ENCODE measurements at places on chromosomes 13 and 19.

- no peak for DNase-seq
Observed at GRCh38 chr13:35477386-35477946, 977 bp upstream of the MAB21L1 start.

DNA sequence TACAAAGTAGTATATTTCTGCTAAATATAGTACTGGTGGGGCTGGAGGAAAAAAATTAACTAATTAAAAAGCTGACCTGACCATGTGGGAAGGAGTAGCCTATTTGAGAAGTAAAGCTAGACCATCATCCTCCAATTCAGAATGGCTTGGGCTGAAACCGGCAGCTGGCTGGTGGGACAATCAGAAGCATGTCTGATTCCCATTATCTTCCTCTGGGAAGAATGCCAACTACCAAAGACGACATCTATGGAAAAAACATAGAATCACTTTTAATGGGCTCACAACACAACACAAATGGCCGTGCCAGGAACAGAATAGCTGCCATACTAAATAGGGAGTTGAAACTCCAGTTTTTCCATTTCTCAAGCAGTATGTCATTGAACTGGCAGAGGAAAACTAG is 120.4 kb upstream of the FREM2 start:
- no peak for DNase-seq

GRCh38 chr19:14758816-14759215 is 19.5 kb downstream of the ADGRE2 start:
- no peak for DNase-seq

GRCh38 chr13:59677966-59678814 is 485.5 kb downstream of the DIAPH3 start:
- no peak for DNase-seq

GRCh38 chr13:39918620-39919236 is 263.3 kb downstream of the COG6 start:
- no peak for DNase-seq

- DNase-seq: no peak
Observed at GRCh38 chr19:21901861-21902260, 65.9 kb upstream of the ZNF43 start.

- DNase-seq: no peak
Observed at GRCh38 chr19:33464010-33464732, 57.4 kb downstream of the PEPD start.

DNA sequence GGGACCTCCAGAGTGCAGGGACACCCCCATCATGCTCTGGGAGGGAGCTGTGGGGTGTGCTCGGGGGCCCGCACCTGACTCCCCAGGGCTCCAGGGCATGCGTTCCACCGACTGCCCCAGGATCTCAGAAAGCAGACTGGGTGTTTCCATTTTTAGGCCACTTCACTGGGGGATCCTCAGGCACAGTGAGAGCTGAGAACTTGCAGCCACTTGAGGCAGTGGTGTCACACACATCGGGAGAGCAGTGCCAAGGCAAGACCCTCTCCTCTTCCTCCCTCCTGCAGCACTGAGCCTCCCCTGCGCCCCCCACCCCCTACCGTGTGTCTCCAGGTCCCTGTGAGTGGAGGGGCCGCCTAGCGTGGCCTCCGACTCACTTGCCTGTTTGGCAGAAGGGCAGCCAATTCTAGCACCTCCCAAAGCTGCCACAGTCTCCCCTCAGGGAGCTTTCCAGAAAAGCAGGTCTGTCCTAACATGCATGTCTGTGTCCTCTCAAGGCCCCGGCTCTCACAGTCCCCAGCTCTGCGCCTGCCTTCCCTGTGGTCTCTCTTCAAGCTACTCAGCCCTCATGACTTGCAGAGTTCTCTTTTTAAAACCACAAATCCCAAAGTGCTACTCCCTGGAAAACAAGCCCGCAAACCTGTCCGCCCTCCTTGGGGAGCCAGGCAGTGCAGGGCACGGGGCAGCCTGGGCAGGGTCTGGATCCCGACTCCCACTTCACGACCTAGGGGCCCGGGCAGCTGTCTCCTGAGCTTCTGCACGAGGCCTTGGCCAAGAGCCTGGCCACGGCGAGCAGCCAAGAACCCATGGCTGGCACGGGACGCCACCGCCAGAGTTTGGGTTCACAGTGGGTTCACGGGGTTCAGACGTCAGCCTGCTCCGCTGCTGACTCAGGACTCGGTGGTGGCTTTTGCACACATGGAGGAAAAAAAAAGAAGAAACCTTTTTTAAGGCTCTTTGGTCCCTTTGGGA is 94.1 kb downstream of the STK24 start:
- no peak for DNase-seq

DNA sequence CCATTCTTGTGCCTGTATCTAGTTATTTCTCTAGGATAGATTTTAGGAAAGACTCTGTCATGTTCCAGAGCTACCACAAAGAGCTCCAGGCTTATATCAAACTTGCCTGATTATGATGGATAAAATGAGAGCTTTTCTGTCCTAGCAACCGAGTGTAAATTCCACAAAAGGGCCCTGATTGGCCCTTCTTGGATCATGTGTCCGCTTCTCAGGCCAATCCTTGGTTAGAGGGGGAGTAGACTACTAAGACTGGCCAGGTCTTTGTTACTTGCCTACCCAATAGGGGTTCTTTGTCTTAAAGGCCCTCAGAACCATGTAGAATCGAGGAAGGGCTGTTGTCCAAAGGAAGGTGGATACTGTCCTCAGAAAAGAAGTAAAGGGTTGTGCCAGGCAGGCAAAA is 2.4 kb downstream of the DHX34 start:
- DNase-seq: no peak

DNA sequence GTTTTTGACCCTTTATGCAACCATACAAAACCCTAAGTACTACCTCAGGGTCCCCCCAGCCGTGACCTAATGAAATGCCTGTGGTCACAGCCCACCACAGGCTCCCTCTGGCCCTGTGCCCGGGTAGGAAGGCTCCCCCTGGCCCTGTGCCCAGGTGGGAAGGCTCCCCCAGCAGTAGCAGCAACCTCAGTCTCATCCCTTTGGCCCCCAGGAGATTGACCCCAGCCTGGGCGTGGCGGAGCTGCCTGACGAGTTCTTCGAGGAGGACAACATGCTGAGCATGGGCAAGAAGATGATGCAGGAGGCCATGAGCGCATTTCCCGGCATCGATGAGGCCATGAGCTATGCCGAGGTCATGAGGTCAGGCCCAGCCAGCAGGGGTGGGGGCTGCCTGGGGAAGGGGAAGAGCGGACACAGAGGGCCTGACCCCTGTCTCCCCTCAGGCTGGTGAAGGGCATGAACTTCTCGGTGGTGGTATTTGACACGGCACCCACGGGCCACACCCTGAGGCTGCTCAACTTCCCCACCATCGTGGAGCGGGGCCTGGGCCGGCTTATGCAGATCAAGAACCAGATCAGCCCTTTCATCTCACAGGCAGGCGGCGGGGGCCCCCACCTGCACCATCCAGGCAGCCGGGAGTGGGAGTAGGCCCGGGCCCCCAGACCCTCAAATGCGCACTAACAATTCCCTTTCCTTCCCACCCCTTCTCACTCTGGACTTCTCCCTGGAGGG is 6.3 kb upstream of the BEST2 start:
- DNase-seq: no peak

DNA sequence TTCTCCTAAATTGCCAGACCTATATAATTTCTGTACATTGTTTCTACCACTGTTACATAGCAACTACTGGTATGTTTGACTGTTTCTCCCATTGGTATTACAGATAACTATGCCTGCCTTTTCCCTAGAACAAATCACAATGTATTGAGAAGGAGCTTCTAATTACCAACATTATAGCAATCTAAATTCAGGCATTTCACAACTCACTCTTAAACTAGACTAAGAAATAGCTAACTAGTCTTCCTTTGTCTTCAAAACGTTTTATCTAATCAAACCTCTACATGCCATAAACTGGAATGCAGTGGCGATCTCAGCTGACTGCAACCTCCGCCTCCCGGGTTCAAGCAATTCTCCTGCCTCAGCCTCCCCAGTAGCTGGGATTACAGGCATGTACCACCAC is 18.2 kb downstream of the RBM26 start:
- DNase-seq: no peak

Measured in stimulated activated CD4-positive, alpha-beta T cell treated with anti-CD3 and anti-CD28 coated beads, Interleukin-1b, Interleukin-23, amount 100 ng/mL, for 1 hour (primary cell).